ENCODE measurements at places on chromosomes 2 and 18.

- DNase-seq, result peak; percentile 89
Measured at GRCh38 chr2:85813982-85814801, 60.4 kb downstream of the ATOH8 start.

DNA sequence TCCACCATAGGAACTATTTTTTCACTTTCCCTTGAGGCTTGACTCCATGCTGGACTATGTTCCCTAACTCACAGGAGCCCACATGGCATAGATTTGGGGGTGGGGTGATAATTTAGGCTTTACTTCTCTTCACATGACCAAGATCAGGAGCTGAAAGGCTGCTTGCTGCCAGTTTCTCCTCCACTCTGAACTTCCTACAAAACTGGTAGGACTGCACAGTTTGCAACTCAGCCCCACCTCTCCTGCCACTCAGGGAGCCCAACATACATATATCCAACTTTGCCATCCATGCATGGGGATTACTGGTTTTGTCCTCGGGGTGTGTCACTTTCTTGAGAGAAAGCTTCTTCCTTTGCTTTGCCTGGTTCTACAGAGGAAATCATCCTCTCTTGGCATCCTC is 14.2 kb downstream of the INO80D start:
- no peak for DNase-seq

- DNase-seq, result peak; percentile 88
Measured at GRCh38 chr18:79523736-79524180, 128.0 kb downstream of the NFATC1 start.

DNA sequence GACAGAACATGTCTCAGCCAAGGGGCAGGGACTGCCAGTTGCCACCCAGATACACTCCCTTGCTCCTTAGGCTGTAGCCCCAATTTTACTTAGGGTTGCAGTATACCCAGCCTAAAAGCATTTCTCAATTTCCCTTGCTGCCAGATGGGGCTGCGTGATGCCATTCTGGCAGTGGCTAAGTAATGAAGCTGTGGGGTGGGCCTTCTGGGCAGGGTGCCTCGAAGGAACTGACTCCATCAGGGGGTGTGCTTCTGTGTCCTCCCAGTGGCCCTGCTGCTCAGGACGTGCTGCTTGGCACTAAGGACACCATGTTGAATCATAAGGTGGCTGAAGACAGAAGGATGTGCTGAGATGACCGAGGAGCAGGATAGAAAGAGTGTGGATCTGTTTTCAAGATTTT is 74.2 kb downstream of the VWA3B start:
- no peak for DNase-seq

- no peak for DNase-seq
Measured at GRCh38 chr18:7778181-7778580, 211.1 kb downstream of the PTPRM start.

DNA sequence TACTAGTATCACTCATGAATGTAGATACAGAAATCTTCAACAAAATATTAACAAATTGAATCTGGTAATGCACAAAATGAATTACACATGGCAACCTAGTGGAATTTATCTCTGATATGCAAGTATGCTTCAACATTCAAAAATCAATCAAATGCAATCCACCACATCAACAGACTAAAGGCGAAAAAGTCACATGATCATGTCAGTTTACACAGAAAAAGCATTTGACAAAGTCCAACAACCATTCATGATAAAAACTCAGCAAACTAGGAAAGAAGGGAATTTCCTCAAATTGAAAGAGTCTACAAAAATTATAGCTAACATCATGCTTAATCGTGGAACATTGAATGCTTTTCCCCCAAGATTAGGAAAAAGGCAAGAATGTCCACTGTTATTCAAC is 150.5 kb upstream of the BCL2L11 start:
- DNase-seq, result no peak

DNA sequence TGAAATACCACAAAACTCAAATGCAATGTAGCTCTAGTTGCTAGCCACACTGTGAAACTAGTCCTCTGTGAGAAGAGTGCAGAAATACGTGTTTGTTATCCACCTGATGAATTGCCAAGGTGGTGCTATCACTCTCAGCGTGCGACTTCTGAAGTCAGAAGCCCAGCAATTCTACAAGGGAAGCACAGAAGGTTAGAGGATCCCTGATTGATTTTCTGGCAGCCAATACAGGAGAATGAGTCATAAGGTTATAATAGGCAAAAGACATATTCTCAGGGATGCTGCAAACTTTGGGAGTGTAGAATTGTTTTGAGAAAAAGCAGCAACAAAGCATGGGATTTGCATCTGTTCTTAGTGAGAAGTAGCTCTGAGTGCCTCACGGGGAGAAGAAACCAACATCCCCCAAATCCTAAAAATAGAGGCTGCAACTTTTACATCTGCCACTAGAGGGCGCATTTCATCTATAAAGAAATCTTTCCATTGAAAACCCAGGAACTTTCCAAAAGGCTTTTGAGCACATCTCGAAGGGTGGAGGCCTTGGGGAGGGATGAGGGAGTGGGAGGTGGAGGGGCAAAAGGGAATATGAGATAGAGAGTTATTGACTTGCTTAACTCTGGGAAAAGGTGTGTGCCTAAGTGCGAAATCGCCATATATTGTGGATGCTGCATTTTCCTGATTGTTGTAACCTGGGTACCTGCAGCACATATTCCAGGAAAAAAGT is 78.0 kb downstream of the TMEM182 start:
- peak; percentile 57 for DNase-seq

GRCh38 chr2:223563462-223563861 is 38.7 kb downstream of the SCG2 start:
- DNase-seq, result no peak

- peak; percentile 79 for DNase-seq
Measured at GRCh38 chr2:46297546-46298271, 502 bp downstream of the EPAS1 start.

DNA sequence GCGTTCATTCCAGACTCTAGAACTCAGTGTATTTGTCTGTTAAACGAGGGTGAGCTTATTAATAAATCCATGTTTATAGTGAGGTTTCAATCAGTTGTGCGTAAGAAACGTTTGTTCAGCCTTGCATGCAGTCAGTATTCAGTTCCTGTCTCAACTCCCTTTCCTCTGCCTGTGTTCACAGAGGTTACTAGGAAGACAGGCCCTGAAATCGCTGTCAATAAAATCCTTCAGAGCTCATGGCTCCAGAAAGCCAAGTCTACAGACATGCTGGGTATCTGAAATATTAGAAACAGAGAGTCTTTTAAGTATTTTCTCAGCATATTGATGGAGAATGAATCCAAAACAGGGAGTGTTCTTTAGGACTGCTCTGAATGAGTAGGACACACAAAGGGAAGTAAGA is 75.4 kb downstream of the KLF7 start:
- no peak for DNase-seq

GRCh38 chr2:228556717-228557116 is 375.2 kb upstream of the SPHKAP start:
- DNase-seq, result no peak

Data from activated CD8-positive, alpha-beta T cell treated with anti-CD3 and anti-CD28 coated beads, Interleukin-2, amount 10 ng/mL, durations not matched to agents 7 days and 5 days (primary cell).